ENCODE measurements at places on chromosomes 1 and 21.

DNA sequence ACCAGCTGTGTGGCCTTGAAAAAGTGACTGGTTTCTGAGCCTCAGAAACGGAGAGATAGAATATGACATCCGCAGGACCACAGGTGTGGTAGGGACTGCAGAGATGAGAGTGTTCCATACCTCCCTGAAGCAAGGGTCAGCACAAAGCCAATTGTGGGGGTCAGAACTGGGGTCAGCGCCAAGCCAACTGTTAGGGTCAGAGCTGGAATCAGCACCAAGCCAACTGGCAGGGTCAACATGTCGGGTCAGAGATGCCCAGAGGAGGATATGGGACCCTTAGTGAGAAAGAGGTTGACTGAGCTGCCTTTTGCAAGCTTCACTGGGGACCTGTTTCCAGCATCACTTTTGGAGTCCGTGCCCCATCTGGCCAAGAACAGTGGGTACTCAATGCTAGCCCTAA, 93.9 kb downstream of the MATN1 start:
- no peak for DNase-seq

DNA sequence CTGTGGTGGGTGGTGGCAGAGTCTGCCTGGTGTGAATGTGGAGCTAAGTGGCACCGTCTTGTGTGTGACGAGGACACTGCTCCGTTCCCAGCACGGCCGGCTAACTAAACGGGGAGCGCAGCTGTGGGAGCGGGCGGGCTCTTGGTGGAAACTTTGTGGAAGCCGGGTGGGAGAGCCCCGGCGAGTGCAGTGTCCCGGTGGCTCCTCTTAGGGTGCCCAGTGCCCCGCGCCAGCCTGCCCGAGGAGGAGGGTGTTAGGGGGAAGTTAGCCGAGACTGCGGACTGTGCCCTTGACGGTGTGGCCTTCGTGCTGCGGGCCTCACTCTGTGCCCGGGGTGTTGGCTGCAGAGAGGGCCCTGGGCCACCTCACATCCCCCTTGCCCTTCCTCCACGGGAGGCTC, 9.9 kb downstream of the PEX10 start:
- DNase-seq: no peak

DNA sequence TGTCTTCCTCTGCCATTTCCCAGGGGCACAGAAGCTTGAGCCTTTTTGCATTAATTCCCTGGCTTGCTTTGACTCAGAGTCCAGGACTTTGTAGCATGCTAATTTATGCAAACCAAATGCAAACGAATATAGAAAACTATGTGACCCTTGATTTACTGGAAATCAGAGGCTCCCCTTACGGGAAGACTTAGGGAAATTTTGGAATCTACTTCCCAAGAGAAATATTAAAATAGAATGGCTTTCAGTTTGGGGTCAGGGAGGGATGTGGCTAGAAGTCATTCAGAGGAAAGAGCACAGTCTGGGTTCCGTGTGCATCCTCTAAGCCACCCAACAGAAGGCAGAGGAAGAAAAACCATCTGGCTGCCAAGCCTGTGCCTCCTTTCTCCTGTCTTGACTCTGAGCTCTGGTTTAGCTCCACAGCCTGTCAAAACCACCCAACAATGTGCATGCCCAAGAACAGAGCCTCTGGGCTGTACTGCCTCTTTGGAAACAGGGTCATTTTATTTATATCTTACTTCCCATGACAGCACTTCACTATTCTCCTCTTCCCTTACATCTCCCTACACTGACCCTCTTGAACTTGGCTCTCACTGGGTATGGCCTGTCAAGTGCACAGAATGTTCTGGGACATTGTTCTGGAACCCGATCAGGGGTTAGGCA, 30.1 kb downstream of the ATF3 start:
- no peak for DNase-seq

DNA sequence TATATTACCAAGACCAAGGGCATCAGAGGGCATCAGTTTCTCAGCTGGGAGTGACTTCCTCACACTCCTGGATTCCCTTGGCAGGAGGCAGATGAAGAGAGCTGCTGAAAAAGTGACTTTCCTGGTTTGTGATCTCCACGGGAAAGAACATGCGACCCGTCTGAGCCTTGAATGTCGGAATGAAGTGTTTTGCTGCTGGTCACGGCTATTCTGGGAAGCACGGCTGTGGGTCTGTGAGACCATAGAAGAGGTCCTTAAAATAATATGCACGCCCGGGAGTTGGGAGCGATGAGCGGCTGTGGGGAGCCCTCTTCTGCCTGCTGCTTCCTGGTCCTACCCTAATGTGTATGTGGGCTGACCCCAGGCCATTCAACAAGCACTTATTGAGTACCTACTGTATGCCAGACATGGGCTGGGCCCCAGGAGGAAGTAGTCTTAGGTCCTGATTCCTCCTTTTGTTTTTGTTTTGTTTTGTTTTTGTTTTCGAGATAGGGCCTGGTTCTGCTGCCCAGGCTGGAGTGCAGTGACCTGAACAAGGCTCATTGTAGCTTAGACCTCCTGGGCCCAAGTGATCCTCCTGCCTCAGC, 13.2 kb upstream of the UMODL1 start:
- DNase-seq: no peak

GRCh38 chr1:179001451-179001850, 24.2 kb upstream of the FAM20B start:
- DNase-seq: no peak

DNA sequence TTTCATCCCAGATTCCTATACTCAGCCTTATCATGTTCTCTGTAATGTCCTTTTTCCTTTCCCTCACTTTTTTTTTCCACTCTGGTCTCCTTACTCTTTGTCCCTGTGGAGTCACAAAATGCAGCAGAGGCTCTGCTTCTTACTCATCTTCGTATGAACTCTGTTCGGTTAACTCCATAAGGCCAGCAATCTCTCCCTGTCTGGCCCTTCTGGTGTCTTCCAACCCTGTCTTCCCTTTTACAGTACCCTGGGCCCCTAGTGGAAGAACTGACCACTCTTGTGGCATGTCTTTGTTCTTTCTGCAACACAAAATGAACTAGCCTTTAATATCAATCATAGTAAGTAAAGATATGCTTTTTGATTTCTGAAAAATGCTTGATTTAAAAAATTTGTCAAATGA, 7.1 kb downstream of the CD101 start:
- DNase-seq: no peak

GRCh38 chr1:45569571-45569961, 14.3 kb upstream of the NASP start:
- DNase-seq: no peak

DNA sequence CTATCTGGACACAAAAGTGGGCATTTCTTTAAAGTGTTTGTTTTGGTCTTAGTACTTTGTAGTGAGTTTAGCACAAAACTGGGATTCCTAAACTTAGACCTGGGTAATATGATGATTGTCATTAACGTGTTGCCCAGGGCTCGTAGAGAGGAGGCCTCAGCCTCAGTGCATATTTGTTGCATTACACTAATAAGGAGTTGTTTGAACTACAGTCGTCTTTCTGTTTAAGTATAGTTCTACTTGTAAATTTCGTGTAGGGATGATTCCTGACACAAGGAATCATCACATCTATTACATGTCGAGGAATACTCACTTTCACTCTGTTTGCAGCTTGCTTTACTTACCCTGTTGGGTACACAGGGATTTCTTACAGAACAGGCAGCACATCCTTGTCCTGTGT, 85.0 kb downstream of the PRDM2 start:
- DNase-seq: no peak

DNA sequence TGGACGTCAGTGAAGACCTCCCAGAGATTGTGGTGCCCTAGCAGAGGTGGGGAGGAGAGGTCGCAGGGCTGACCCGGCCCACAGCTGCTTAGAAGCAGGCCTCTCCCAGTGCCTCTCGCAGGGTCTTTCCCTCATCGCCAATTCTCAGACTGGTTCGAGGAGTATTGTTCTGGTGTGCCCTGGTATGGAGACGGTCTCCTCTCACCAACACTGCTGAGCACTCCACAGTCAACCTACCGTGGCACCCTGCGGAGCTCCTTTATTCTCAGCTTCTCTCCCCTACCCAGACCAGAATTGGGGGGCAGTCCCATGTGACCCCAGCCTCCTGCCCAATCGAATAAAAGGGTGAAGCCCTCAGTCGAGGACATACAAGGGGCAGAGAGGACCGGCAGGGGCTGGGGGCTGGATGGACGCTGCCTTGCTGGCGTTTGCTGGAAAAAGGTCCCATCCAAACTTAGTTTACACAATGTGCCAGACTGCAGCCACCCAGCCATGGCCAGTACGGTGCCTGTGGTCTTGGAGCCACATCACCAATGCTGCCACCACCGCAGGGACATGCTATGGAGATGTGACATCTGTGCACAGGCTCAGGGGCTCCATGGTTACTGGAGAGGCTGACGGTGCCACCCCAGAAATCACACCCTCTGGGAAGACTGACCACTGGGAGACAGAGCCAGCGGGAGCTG, 80.8 kb downstream of the STUM start:
- DNase-seq: no peak

GRCh38 chr1:90107990-90108389, 113.1 kb downstream of the ZNF326 start:
- no peak for DNase-seq

GRCh38 chr21:38840456-38841300, 34.9 kb downstream of the ETS2 start:
- no peak for DNase-seq

DNA sequence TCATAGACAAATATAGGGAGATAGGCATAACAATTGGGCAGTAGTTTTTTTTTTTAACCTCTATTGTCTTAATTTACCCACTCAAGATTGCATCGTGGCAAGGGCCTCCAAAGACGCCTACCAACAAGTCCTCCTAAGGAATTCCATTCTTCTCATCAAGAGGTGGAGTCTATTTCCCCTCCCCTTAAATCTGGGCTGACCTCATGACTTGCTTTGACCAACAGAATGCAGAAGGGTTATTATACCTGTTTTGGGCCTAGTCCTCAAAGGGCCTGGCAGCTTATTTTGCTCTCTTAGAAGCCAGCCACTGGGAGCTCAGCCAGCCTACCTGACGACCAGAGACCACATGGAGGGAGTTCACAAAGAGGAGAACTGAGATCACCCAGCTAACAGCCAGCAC, 92.3 kb downstream of the COQ8A start:
- no peak for DNase-seq

- DNase-seq: peak; percentile 78
Measured at GRCh38 chr1:37556712-37557196, at the start of gene DNALI1. Gene DNALI1 (plus strand): TSS chr1:37556940. CDS start chr1:37556995, 55 bp downstream.

GRCh38 chr1:236451796-236452373, 57.8 kb downstream of the EDARADD start:
- DNase-seq: no peak

DNA sequence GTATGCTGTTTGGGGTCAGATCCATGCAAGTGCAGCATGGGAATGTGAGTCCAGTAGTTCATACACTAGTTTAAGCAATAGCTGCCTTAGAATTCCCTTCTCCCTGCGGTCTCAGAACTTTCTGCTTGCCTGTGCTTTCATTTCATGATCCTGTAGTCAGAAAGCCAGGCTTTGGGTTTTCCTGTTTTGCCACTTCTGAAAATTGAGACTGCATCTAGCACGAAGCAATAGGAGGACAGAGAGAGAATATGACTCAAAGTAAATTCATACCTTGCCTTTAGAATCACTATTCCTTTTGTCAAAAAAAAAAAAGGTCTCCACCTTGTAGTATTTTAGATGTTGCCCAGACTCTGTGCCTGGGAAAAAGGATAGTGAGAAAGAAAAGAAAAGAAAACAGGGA, 161.2 kb upstream of the SNX7 start:
- no peak for DNase-seq

DNA sequence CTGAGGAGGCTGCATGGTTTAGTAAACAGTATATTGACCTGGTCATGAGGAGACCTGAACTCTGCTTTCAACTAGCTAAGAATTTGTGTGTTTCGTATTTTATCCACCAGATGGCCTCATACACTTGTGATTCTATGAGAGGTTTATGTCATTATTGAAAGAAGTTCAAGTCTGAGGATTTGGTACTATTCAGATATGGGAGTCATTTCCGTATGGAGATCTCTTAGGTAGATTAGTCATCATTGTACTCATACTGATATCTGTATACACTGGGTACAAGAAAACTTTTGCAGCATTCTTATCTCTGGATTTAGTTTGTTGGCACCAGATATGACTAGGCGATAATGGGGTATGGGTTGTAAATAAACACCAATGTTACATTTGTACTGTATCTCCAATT, 26.6 kb downstream of the ATF6 start:
- no peak for DNase-seq

DNA sequence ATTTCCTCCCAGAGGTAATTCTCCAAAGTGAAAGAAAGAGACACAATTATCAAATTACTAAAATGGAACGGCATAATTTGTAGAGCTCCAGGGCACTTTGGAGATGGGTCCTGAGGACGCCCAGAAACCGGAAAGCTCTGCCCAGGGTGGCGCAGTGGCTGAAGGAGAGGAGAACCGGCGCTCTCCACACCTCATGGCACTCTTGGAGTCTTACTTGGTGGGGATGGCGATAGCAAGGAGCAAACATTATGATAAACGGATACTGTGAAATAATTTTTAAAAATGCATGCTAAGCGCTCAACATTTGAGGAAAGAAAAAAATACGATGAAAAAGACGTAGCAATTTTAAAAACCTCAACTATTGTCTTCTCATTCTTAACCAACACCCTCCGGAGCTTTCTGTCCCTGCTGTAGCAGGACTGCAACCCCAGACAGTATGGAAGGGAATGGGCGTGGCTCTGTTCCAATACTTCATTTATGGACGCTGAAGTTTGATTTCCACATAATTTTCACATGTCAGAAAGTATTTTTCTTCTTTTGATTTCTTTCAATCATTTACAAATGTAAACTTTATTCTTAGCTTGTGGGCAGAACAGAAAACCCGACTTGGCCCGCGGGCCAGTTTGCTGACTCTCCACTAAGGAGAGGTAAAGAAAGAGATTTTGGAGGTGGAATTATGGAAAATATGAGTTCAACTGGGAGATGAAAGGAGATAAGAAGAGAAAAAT, 1.1 kb downstream of the S100A11 start:
- no peak for DNase-seq

GRCh38 chr1:214074477-214074876, 86.7 kb downstream of the PROX1 start:
- DNase-seq: no peak

GRCh38 chr1:39852876-39853275, 30.4 kb downstream of the TRIT1 start:
- DNase-seq: no peak

DNA sequence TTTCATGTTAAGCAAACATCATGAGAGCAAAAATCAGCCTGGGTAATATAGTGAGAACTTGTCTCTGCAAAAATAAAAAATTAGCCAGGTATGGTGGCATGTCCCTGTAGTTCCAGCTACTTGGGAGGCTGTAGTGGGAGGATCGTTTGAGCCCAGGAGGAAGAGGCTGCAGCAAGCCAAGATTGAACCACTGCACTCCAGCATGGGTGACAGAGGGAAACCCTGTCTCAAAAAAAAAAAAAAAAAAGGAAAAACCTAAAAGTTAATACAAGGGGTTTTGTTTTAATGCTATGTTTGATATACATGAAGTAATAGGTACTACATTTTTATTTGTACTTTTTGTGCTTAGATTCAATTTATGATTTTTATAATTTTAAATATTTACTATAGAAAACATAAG, 27.1 kb upstream of the SLC35A3 start:
- no peak for DNase-seq

- no peak for DNase-seq
Measured at GRCh38 chr1:221327954-221328353, 413.9 kb downstream of the DUSP10 start.
